CD4-positive, alpha-beta T cell treated with Interleukin-6 at 100 ng/mL for 8 hours (primary cell): ENCODE measurements at places on chromosomes 1 and 21.
A peak's percentile ranks its signal among the peaks of the same experiment; 100 is the strongest.

DNA sequence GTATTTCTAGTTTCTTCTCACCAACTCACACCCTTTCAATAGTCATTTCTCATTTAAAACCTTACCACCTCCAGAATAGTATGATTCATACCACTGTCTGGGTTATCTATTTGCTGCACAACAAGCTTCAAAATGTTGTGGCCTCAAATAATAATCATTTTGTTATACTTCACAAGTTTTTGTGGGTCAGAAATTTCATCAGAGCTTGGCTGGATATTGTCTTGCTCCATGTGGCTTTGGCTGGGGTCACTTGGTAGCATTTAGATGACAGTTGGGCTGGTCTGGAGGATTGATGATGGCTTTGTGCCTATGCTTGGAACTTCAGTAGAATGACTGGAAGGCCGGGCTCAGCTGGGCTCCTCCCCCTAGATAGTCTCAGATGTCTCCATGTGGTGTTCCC lies 66.0 kb downstream of the TGFB2 start:
- DNase-seq, result no peak

GRCh38 chr1:201032408-201032807 lies 8.9 kb upstream of the KIF21B start:
- DNase-seq, result no peak

DNA sequence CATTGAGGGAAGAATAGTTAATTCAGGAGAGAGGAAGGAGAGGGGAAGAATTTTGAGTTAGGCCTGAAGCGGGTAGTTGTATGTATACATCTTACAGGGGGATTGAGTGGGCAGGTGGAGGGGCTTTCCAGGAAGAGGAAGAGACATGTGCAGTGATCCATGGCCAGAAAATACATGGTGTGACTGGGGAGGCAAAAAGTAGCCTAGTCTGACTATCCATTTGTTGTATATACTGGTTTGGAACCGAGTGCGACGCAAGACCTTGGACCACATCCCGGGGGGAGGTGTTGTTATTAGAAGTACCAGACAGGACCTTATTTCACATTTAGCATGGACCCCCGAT lies 158.3 kb downstream of the SDCCAG8 start:
- DNase-seq, result no peak

DNA sequence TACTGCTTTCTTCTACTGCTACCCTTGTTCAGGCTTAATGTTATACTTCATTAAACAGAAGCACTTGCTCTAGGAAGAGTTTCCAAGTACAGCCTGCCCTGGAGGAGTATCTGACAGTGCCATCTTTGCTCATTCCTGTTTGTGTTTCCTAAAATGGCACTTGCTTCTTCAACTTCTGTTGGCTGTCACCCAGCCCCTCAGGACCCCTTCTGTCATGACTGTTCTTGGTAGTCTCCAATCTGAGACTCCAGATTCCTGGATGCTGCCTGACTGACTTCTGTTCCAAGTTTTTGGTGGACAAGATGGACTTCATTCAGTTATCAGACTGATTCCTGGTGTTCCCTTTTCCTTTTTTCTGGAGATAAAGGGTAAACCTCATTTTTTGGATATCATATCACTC lies 104.1 kb downstream of the SLC35F3 start:
- no peak for DNase-seq

- peak; percentile 4 for DNase-seq
Measured at GRCh38 chr21:15221799-15222386, 157.1 kb upstream of the NRIP1 start.

DNA sequence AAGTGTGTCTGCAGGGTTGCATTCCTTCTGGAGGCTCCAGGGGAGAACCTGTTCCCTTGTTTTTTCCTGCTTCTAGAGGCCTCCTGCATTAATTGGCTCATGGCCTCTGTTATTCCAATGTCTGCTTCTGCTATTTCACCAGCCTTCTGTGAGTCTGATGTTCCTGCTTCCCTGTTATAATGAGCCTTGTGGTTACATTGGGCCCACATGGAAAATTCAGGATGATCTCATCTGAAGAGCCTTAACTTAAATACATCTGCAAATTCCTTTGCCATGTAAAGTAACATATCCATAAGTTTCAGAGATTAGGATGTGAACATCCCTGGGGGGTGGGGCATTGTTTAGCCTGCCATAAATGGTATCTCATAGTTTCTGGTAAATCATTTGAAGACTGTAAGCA lies 181.1 kb downstream of the RWDD3 start:
- no peak for DNase-seq
